ENCODE measurements at places on chromosomes 7 and 10.

DNA sequence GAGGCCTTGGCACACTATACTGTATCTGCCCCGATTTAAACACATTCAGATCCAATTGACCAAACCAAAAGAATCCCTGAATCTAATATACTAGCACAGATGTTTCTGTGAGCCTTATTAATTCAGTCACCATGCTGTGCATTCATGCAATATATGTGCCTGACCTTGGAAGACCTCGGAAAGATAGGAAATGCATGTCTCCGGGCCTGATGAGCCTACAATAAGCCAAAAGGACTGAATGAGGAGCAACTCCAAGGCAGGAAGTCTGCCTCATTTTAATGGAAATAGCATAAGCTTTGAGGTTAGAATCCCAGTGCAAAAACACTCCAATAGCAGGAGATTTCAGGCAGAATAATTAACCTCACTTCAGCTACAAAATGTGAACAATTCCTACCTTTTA lies 316.7 kb downstream of the LRRTM3 start:
- no peak for DNase-seq

DNA sequence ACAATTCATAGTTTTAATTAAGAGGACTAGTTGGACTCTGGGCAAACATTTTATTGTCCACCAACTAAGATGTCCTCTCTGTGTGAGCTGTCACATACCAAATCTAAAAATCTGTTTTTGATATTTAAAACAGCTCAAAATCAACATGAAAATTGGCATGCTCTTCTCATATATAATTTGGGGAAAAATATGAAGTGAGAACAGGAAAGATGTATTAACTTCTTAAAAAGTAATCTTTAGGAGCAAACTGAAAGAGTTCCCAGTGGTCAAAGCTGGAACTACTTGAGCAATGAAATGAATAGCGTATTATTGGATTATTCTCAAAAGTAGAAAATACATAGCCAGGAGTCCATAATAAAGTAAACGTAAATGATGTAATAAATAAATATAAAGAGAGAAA lies 147.2 kb downstream of the DYNC1I1 start:
- DNase-seq = no peak

- no peak for DNase-seq
Measured at GRCh38 chr7:73799282-73800141, 29.4 kb upstream of the CLDN3 start.

- no peak for DNase-seq
Measured at GRCh38 chr10:24715246-24715769, 8.4 kb downstream of the ARHGAP21 start.

GRCh38 chr7:105656922-105657521 lies 75.7 kb upstream of the EFCAB10 start:
- DNase-seq = peak; percentile 61

DNA sequence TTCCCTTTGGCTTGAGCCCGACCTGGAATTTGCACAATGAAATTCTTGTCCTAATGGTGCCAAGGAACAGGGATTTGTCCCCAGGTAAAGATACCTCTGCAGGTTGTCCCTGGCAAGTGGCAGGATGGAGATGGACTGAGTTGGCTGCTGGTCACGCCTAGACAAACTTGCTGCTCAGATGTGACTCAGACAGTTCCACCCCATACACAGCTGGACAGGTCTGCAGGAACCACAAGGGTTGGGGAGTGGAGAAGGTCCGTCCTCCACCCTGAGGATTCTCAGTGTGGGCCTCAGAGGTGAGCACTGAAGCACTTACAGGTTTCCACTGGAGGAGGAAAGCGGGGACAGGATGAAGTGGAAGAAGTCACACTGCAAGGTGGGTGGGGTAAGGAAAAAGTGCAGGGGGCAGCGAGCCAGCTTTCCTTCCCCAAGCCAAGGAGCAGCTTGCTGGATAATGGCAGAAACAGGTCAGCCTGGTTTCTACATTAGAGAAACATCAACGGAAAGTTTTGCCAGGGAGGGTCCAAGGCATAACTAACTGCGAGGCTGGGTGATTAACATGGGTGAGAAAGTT lies 20.5 kb downstream of the ITPRIP start:
- DNase-seq = no peak

DNA sequence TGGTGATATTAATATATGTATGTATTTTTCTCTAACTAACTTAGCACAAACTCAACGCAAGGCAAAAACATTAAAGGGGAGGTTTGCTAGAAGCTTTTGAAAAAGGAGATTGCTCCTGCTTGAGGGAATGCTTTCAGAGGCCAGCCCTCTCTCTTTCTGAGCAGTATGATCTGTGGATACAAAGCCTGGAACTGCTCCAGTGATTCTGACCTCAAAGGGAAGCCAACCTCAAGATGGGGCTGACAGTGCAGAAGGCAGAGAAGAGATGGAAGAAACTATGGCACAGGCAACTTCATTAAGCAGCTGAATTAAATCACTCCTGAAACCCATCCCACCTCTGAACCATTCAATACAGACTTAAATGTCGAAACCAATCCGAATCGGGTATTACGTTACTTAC lies 102.4 kb downstream of the USP6NL start:
- DNase-seq = no peak

- DNase-seq = no peak
Measured at GRCh38 chr7:3380886-3381685, 80.0 kb downstream of the SDK1 start.

DNA sequence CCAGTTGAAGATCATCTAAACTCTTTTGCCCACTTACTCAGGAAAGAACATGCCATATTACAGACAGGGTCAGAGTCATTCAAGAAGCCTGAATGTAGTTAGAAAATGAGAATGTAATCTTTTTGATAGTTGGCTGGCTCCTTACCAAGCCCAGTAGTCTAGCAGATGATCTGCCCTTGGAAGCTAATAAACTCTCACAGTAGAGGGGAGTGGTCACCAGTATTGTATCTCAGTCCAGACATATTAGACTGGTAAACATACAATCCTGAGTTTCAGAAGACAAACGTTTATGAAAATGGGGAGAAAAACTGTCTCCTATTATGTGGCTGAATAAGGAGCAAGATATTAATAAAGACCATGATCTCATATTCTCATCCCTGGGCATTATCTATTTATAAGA lies 65.3 kb downstream of the SEPTIN7 start:
- DNase-seq = no peak

DNA sequence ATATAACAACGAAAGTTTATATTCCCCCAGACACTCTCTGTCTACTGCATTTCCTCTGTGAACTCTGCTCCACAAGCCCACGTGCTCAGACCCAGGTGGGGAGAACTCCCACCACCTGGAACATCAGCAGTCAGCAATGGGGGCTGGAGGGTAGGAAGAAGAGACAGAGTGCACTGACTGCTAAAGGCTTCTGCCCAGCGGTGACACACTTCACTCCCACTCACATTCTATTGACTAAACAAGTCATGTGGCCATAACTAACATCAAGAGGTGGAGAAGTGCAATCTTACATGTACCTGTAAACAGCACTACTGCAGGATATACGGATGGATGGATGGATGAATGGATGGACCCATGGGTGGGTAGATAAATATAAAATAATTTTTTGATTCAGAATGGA lies 122.2 kb downstream of the MPP7 start:
- no peak for DNase-seq

- DNase-seq = no peak
Measured at GRCh38 chr10:122541541-122542002, 19.0 kb upstream of the DMBT1 start.

All from CD14-positive monocyte (primary cell).